Activated T-helper 2 cell treated with anti-CD3 and anti-CD28 coated beads, Interferon-gamma antibody, Interleukin-2, Interleukin-4, amounts not matched to agents 10 μg/mL and 5 μg/mL and 100 μg/mL, durations not matched to agents 14 hours and 24 hours and 36 hours (primary cell): ENCODE measurements at places on chromosomes 6 and 20. TPM values are rescaled to one million over a fixed set of nuclear protein-coding genes. Genes with fewer than 3 reads are reported as not detected.

The CD2AP gene
- 26.0 and 29.1 TPM in 2 replicates for total RNA-seq

The IRAK1BP1 gene
- 2.3 and 2.6 TPM in 2 replicates for total RNA-seq

The ADGB gene
- total RNA-seq, result 0.39 TPM in 1 of 2 replicates, not detected in the other

The DNAH8 gene
- total RNA-seq, result 0.05 TPM in 1 of 2 replicates, not detected in the other

The BPIFA1 gene
- total RNA-seq, result not detected in 2 replicates

The RSPO4 gene
- not detected in 2 replicates for total RNA-seq

The PKHD1 gene
- not detected in 2 replicates for total RNA-seq

The MLN gene
- total RNA-seq, result not detected in 2 replicates

The VWA7 gene
- total RNA-seq, result 5.6 and 5.9 TPM in 2 replicates

The TP53TG5 gene
- total RNA-seq, result not detected in 2 replicates
